ENCODE measurements at places on chromosomes 4 and X.

DNA sequence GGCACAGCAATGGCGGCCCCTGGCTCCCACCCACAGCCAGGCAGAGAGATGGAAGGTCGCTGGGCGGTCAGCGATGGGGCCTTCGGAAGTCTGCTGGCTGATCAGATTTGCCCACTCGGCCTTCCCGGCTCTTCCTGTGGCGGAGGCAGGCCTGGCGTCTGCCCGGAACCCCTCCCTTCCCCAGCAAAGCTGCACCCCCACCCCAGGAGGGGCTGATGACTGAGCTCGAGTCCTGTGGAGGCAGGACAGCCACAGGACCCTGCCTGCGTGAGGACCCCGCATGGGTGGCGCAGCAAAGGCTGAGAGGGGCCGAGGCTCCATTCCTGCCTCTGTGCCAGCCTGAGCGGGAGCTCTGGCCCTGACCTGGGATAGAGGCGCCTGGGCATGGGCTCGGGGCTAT lies 34.8 kb downstream of the TACC3 start:
- no peak for DNase-seq

- no peak for DNase-seq
Measured at GRCh38 chr4:15366721-15367120, 61.1 kb upstream of the C1QTNF7 start.

DNA sequence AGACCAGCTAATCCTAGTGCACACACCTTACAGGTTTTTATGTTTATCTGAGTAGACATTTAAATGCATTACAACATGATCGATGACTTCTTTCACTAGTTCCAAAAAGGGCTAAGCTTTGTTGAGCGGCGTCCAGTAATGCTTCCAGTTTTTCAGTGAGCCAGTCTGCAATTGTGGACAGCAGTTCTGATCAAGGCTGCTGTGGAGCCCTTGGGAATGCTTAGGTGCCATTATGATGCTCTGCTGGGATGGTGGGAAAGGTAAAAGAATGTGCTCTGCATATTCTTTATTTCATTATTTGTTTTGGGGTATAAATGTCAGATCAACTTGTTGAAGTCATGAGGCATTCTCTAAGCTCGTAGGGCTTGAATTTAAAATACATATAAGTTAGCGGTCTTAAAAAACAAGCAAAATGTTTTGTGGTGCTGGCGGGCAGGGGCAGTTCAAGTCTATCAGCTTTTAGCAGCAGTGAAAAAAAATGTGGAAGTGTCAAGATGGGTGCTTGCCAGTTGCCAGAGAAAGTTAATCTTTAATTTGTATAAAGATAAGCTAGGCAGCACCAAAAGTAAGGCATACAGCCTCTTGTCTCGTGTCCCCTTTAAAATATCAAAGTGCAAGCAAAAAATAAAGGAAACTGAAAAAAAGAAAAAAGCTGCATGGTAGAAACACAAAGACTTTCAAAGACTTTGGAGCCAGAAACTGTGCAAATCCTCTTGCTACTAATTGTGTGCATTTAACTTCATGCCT lies 5.8 kb downstream of the MID1IP1 start:
- DNase-seq = no peak

DNA sequence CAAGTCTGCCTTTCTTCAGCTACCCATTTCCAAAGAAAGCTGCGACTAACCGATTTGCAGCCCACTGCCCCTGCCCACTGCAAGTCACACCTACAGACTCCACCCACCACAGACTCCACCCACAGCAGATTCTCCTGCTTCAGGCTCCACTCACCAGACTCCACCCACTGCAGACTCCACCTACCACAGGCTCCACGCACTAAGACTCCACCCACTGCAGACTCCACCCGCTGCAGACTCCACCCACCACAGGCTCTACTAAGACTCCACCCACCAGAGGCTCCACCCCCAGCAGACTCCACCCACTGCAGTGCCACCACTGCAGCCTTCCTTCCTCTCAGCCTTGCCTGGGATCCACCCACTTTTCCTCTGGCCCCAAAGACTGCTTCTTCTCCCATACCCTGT lies 41.3 kb downstream of the ABLIM2 start:
- peak; percentile 15 for DNase-seq

- DNase-seq = no peak
Measured at GRCh38 chr4:7217474-7218321, 25.4 kb downstream of the SORCS2 start.

- DNase-seq = peak; percentile 64
Measured at GRCh38 chr4:139808381-139808807, 142.8 kb downstream of the MGST2 start.

GRCh38 chr4:1047106-1047975 lies 35.9 kb downstream of the FGFRL1 start:
- DNase-seq = no peak

- DNase-seq = peak; percentile 80
Measured at GRCh38 chr4:2867758-2868491, 24.3 kb downstream of the ADD1 start.

DNA sequence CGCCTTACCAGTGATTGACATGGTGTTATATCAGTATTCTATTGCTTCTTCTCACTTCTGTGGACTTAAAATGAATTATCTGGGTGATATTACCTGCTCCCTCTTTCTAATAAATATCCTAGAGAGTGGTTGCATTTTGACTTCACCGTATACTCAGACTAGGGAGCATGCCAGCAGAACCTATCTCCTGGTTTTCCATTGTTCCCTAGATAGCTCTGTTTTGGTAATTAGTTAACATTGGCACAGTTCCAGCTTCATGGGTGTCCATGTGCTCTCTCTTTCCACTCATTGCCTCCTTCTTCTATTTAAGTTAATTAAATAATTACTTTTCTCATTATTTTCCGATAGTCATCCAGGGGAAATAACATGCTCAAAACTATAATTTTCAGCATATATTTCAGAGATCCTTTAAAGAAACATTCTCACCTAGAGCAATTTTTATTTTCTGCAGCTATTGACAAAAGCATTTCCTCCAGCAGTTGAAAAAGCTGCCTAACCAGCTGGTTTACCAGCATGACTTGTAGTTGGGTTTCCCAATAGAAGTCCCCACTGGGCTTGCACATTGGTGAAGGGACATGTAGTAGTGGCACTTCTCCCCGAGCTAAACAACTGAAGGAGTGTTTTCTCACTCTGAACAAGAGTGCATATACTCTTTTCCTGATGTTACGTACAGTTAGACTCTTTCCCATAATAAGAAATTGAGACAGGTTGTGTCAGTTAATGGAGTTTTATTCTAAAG lies 27.9 kb upstream of the PAPSS1 start:
- DNase-seq = peak; percentile 89

GRCh38 chr4:187212446-187213080 lies 488.9 kb upstream of the FAT1 start:
- no peak for DNase-seq

GRCh38 chr4:7351014-7351413 lies 83.7 kb downstream of the PSAPL1 start:
- DNase-seq = peak; percentile 56

All from NCI-H69 (cell line).